Vagina (tissue), 2 donors: ENCODE measurements at places on chromosomes 6 and 20. TPM values are rescaled to one million over a fixed set of nuclear protein-coding genes. Genes with fewer than 3 reads are reported as not detected.

DNA sequence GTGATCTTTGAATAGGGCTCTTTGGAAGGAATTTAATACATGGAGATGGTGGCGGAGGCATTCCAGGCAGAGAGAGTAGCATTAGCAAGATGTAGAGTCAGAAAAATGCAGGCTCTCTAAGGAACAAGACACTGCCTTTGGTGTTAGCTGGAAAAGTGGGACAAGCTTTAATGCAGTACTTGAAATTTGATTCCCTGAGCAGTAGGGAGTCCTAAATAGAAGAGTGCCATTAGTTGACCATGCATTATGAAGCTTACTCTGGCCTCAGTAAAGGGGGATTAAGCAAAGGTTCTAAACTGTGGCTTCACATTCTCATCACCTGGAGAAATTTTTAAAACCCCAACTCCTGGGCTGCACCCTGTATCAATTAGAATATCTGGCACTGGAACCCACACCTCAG lies 494.8 kb upstream of the SOX4 start:
- H3K4me3 ChIP-seq = no peak overlapping the region
- H3K36me3 ChIP-seq = no peaks in the 10 kb centered on the region
- H3K4me1 ChIP-seq = no peaks in the 10 kb centered on the region
- no peak overlapping the region for H3K27ac ChIP-seq
- no peaks in the 10 kb centered on the region for H3K27me3 ChIP-seq

- DNase-seq = no peak
- H3K36me3 ChIP-seq = no peaks in the 10 kb centered on the region
- H3K27me3 ChIP-seq = no peaks in the 10 kb centered on the region
- no peak overlapping the region for H3K27ac ChIP-seq
- peaks cover 12% of the 10 kb centered on the region for H3K4me1 ChIP-seq
- no peak overlapping the region for H3K4me3 ChIP-seq
Observed at GRCh38 chr6:137829641-137830083, 37.4 kb upstream of the TNFAIP3 start.

DNA sequence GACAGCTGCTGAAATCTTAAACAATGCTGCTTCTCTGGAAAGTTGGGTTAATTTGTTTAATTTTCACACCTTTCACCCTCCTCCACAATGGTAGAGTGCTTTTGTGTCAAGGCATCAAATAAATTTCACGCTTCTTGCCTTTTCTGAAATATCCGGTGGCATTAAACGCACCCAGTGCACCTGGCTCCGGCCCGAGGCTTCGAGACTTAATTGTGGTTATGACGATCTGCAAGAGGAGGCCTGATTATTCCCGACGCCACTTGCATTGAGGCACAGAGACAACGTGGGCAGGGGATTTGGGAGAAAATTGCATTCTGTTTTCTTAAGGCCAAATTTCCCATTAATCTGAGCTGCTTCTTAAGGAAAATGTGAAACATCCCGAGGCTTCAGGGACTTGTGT lies 152.2 kb downstream of the CDH4 start:
- no peak for DNase-seq
- H3K4me3 ChIP-seq = no peak overlapping the region
- no peaks in the 10 kb centered on the region for H3K4me1 ChIP-seq
- no peaks in the 10 kb centered on the region for H3K36me3 ChIP-seq

- peak overlapping the region; percentile 91 for H3K27ac ChIP-seq
- H3K4me1 ChIP-seq = peaks cover 47% of the 10 kb centered on the region
- H3K36me3 ChIP-seq = no peaks in the 10 kb centered on the region
- DNase-seq = no peak
Observed at GRCh38 chr20:45826381-45827019, 612 bp downstream of the TNNC2 start.

GRCh38 chr6:4029687-4030086 lies 49.2 kb downstream of the FAM217A start:
- peaks cover 61% of the 10 kb centered on the region for H3K4me1 ChIP-seq
- no peaks in the 10 kb centered on the region for H3K36me3 ChIP-seq
- H3K27me3 ChIP-seq = no peaks in the 10 kb centered on the region
- H3K4me3 ChIP-seq = no peak overlapping the region

DNA sequence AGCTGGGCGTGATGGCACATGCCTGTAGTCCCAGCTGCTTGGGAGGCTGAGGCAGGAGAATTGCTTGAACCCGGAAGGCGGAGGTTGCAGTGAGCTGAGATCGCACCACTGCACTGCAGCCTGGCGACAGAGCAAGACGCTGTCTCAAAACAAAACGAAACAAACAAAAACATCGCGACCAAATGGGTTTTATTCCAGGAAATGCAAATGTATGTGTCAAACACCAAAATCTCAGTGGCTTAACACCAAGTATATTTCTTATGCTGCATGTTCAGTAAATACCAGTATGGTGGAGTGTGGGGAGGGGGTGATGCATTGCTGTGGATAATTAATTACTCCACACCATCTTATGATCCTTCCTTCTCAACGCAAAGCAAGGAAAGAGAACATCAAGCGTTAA lies 28.1 kb downstream of the ACTR5 start:
- H3K4me3 ChIP-seq = no peak overlapping the region
- no peak for DNase-seq
- peaks cover 34% of the 10 kb centered on the region for H3K36me3 ChIP-seq
- no peaks in the 10 kb centered on the region for H3K27me3 ChIP-seq

- no peak for DNase-seq
- H3K4me1 ChIP-seq = peaks cover 17% of the 10 kb centered on the region
- H3K27ac ChIP-seq = no peak overlapping the region
- no peak overlapping the region for H3K4me3 ChIP-seq
Observed at GRCh38 chr6:27129095-27129815, 118.2 kb upstream of the PRSS16 start.

- no peak for DNase-seq
- no peaks in the 10 kb centered on the region for H3K36me3 ChIP-seq
- no peaks in the 10 kb centered on the region for H3K4me1 ChIP-seq
- no peaks in the 10 kb centered on the region for H3K27me3 ChIP-seq
Observed at GRCh38 chr20:54364365-54364764, 111.0 kb upstream of the DOK5 start.

DNA sequence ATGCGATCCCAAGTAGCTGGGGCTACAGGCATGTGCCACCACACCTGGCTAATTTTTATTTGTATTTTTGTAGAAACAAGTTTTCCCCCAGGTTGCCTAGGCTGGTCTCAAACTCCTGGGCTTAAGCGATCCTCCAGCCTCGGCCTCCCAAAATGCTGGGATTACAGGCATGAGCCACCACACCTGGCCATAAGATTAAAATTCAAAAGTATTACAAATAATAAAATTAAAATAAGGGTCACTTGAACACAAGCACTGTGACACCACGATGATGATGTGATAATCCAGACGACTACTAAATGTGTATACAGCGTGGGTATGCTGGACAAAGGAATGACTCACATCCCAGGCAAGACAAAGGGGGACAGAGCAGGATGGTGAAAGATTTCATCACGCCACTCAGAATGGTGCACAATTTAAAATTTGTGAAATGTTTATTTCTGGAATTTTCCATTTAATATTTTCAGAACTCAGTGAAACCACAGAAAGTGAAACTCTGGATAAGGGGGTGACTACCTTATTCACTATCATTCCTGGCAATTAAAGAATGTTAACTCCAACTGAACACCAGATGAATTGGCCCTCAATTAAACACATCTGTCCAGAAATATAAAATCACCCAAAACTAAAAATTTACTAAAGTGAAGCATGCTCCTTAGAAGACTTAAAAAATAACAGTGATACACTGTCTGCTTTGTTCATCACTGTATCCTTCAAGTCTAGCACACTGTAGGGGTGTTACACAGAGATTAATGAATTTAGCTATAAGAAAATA lies 13.1 kb downstream of the B4GALT5 start:
- peaks cover 53% of the 10 kb centered on the region for H3K4me1 ChIP-seq
- H3K27me3 ChIP-seq = no peaks in the 10 kb centered on the region
- H3K4me3 ChIP-seq = no peak overlapping the region
- H3K27ac ChIP-seq = peak overlapping the region; percentile 49
- no peak for DNase-seq

- no peaks in the 10 kb centered on the region for H3K36me3 ChIP-seq
- H3K4me1 ChIP-seq = no peaks in the 10 kb centered on the region
- no peak for DNase-seq
Observed at GRCh38 chr6:100023798-100024197, 29.8 kb upstream of the MCHR2 start.

- H3K36me3 ChIP-seq = no peaks in the 10 kb centered on the region
- no peaks in the 10 kb centered on the region for H3K27me3 ChIP-seq
- peak; percentile 29 for DNase-seq
- no peaks in the 10 kb centered on the region for H3K4me1 ChIP-seq
- no peak overlapping the region for H3K4me3 ChIP-seq
Observed at GRCh38 chr6:5896476-5897200, 110.1 kb downstream of the NRN1 start.

DNA sequence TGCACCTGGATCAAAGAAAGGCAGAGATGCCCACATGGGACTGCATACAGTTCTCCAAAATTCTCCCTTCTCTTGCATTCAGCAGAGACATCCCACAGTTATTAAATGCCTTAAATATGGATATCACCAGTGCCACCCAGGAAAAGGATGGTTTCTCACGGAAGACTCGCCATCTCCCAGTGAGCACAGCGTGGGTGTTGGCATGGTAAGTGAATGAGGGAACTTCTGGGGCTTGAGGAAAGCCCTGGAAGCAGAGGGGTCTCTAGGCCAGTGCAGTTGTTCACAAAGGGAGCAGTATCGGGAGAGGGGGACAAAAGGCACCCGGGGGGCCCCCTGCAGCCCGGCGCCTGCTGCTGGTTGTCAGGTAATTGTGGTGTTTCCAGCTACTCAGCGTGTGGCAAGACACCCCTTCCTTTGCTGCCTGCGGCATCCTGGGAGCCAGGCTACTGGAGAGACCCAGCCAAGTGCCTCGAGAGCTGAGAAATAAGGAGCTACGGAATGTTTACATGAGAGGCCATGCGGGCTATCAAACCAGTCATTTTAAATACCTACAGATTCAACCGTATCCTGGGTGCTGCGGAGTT lies 125.4 kb downstream of the PXDC1 start:
- no peaks in the 10 kb centered on the region for H3K4me1 ChIP-seq
- H3K27me3 ChIP-seq = no peaks in the 10 kb centered on the region
- no peak overlapping the region for H3K4me3 ChIP-seq
- no peaks in the 10 kb centered on the region for H3K36me3 ChIP-seq
- DNase-seq = peak; percentile 67

DNA sequence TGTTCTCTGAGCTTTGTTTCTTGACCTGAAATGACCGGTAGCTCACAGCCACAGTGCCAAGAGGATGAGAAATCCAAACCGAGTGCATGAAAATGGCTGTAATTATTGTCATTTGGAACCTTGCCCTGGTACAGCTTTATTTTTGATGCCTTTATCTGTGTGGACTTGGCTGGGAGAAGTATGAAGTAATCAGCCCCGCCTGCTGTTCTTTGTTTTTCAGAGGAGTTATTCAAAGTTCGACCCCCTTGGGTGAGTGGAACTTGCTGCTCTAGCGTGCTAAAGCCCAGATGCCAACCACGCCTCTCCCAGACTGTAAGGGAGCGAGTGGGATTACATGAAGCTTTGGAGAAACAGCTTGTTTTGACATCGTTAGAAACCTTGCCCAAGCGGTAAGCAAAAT lies 48.3 kb downstream of the ECT2L start:
- peaks cover 8% of the 10 kb centered on the region for H3K4me1 ChIP-seq
- no peak overlapping the region for H3K27ac ChIP-seq
- no peaks in the 10 kb centered on the region for H3K27me3 ChIP-seq

DNA sequence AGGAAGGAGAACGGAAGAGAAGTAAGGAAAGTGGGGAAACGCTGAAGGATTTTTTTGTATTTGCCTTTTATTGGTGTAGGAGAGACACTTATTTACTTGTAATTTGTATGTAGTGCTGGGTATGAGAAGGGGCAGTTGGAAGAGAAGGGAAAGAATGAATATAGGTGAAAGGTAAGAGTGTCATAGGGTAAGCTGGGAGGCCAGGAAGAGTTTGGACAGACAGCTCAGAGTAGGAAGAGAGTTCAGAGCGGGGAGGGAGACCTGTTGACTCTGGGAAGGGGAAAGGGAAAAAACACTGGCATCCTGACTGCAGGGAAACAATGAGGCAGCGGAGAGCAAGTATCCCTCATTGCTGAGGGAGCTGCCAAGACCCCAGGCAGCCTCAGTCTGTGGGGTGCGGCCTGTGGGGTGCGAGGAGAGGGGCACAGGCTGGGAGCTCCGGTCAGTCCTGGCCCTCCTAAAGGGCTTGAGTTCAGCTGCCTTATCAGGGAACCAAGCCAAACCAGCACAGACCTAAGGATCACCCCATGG lies 3.1 kb downstream of the TRAF3IP2 start:
- no peaks in the 10 kb centered on the region for H3K36me3 ChIP-seq
- peak overlapping the region; percentile 0 for H3K4me3 ChIP-seq
- H3K4me1 ChIP-seq = peaks cover 79% of the 10 kb centered on the region
- peak overlapping the region; percentile 95 for H3K27ac ChIP-seq
- no peaks in the 10 kb centered on the region for H3K27me3 ChIP-seq

The TMEM170B gene
- 2.5 TPM for total RNA-seq

The PSORS1C2 gene
- not detected for total RNA-seq

The BICRAL gene
- 19.2 TPM for total RNA-seq

The TRIM10 gene
- total RNA-seq = not detected

The PACSIN1 gene
- 0.74 TPM for total RNA-seq

The BTN2A1 gene
- 18.4 TPM for total RNA-seq

The PLG gene
- not detected for total RNA-seq

The MYT1 gene
- total RNA-seq = not detected

The ASXL1 gene
- 97.5 TPM for total RNA-seq

The AP5S1 gene
- total RNA-seq = 6.1 TPM

The FAM217A gene
- total RNA-seq = not detected

The RSPH9 gene
- 0.74 TPM for total RNA-seq
